CD4-positive, alpha-beta T cell treated with Interleukin-1 beta for 1 hour (primary cell): ENCODE measurements at places on chromosomes 1 and 21.

DNA sequence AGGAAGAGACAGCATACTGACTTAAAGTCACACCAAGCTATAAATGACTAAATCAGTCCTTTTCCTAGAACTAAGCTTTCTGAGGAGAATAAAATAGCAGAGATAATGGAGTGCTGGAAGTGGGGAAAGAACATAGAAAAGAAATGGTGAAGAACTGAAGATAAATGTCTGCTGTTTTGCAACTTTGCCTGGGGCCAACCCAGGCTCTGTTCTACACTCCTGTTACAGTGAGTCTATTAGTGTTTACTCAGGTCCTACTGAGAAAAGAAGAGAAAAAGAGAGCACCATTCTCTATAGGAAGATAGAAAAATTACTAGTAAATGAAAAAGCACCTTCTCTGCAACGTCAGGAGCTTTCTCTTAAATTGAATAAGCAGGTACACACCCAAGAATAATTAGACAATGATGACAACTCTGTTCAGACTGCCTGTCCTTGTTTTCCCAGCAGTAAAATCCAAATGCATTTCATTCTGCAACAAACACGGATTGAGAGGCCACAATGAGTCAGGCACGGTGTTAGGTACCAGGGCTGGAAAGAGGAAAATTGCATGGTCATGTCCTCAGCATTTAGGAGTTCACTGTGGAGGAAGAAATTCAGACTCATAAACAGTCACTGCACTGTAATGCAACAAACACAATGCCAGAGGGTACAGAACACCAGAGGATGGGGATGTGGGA is 139.4 kb upstream of the CAMK1G start:
- no peak for DNase-seq

DNA sequence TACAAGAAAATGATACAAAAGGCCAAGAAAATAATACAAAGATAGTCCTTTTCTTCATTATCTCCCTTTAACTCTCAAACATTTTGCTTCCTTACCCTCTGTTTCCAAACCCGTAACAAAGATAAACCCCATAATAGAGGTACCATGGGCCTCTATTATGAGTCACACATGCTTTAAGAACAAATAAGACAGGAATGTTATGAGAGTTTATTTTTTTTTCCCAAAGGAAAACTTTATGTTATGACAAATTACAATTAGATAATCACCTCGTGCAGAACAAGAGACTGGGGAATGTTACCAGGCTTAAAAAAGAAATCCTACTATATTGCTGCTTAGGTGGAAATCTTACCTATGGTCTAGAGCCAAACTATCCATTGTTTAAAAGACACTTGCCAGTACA is 272.0 kb downstream of the BRINP3 start:
- DNase-seq: no peak

DNA sequence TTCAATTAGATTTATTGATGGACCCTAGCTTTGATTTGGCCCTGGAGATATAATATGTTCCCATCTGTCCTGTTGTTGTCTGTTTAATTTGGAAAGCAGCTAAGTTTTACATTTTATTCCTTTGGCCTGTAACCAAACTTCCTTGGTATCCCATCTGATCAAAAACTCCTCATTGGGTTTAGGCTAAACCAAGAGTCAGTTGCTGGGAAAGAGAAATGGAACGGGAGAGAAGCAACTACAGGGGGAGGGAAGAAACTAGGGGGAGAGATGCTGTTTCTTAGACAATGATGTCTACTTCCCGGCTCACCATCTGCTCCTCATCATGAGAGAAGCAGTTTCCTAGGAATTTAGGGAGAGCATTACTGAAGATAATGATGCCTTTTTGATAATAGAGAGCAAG is 141.8 kb downstream of the SYT2 start:
- no peak for DNase-seq

- no peak for DNase-seq
Observed at GRCh38 chr21:29549614-29550013, 250.9 kb downstream of the BACH1 start.

DNA sequence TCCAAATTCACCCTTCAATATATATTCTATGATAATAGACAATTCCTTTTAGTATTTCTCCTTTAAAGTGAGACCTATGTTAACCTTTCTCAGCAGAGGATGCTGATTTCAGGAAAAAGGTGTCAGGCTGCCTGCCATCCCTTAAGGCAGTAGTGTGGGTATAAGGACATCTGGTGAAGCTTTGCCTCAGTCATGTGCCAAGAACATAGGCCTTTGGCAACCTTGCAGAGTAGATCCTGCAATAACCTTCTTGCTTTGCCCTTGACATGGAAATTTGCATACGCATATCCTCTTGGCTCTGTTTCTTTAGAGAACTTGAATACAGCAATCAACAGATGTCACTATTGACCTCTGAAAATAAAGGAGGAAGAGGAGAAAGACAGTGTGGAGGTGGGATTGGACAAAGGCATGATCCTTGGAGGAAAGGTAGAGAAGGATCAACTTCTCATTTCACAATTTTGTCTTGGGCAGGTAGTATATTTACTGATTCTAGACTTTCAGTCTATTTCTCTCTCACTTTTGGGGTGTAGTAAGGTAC is 21.1 kb upstream of the ZRANB2 start:
- DNase-seq: no peak

- no peak for DNase-seq
Observed at GRCh38 chr1:199978408-199978940, 49.0 kb upstream of the NR5A2 start.

DNA sequence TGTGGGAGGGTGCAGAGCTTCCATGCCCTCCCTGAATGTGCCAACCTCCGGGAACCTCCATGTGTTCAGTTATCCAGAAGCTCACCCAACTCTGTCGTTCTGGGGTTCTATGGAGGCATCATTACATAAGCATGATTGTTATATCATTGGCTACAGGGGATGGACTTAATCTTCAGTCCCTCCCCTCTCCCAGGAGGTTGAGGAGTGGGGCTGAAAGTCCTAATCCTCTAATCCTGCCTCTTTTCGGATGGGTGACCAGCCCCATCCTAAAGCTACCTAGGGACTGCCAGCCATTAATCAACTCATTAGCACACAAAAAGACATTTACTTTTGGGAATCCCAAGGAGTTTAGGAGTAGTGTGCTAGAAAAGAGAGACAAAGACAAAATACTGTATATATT is 32.0 kb upstream of the PSEN2 start:
- DNase-seq: no peak

- no peak for DNase-seq
Observed at GRCh38 chr1:109787211-109787844, 23.6 kb upstream of the EPS8L3 start.

GRCh38 chr1:241695246-241696171 is 43.4 kb downstream of the WDR64 start:
- DNase-seq: no peak

GRCh38 chr1:177571485-177572076 is 398.3 kb downstream of the SEC16B start:
- no peak for DNase-seq

DNA sequence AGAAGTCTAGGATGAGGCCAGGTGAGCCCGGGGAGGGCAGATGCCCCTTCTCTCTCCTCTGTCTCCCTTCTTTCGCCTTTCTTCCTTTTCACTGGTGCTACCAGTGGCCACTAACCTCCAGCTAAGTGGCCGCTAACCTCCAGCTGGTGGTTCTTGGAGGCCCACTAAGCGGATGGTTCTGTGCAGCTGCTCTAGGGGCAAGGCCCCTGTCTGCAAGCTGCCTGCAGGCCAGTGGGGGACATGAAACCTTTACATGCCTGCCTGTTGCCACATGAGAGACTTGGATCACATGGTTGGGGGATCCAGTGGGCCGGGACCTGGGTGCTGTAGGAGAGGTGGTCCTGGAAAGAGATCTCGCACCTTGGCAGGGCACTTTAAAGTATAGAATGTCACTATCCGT is 17.7 kb downstream of the IKBKE start:
- DNase-seq: no peak

- DNase-seq: peak; percentile 15
Observed at GRCh38 chr1:147598621-147599361, 57.5 kb downstream of the BCL9 start.

DNA sequence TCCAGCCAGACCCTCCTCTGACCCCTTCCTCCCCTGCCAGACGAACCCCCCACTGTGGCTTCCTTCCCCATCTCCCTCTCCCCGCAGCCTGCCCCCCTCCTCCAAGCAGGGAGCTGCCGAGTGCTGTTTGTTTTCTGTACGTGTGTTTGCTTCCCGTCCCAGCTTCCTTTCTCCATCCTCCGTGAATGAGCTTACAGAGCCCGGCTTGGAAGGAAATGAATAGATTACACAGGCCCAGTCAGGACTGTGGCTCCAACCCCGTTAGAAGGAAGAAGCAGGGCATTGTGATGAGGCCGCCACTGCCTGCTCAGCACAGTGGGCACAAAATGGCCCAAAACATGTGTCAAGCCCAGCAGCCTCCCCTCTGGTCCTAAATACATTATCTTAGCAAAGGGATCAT is 123.2 kb downstream of the IGSF21 start:
- DNase-seq: no peak

DNA sequence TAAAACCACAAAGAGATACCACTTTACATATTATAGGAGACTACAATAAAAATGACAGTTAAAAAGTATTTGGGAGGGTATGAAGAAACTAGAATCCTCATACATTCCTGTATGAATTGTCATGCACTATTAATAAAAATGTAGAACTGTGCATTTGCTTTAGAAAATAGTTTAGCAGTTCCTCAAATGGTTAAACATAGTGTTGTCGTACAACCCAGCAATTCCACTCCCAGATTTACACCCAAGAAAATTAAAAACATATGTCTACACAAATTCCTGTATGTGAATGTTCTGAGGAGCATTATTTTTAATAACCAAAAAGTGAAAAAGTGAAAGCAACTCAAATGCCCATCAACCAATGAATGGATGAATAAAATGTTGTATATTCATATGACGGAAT is 23.1 kb upstream of the PDE4B start:
- no peak for DNase-seq

DNA sequence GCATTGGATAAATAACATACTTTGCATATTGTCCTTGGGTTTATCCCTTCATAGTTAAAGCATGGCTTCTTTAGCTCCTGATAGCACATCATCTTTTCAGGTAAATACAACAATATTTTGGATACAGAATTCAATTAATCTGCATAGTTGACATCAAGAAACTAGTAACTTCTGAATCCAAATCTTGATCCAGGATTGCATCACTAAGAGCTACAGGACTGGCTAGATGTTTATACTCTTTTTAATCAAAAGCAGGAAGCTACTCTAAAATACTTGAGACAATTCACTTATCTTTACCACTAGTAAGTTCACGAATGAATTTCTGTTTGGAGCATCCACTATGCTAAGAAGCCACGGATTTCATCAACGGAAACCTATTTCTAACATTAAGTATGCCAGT is 54.2 kb upstream of the SLC44A3 start:
- DNase-seq: no peak

- peak; percentile 22 for DNase-seq
Observed at GRCh38 chr1:14915356-14916054, 238.0 kb upstream of the TMEM51 start.

GRCh38 chr1:35452106-35452774 is 105.0 kb downstream of the KIAA0319L start:
- peak; percentile 13 for DNase-seq

GRCh38 chr1:942864-943533 is 16.1 kb downstream of the NOC2L start:
- no peak for DNase-seq

GRCh38 chr1:53502641-53503432 is 43.6 kb downstream of the DMRTB1 start:
- DNase-seq: no peak

- no peak for DNase-seq
Observed at GRCh38 chr1:32771561-32772280, 45.4 kb downstream of the YARS1 start.

DNA sequence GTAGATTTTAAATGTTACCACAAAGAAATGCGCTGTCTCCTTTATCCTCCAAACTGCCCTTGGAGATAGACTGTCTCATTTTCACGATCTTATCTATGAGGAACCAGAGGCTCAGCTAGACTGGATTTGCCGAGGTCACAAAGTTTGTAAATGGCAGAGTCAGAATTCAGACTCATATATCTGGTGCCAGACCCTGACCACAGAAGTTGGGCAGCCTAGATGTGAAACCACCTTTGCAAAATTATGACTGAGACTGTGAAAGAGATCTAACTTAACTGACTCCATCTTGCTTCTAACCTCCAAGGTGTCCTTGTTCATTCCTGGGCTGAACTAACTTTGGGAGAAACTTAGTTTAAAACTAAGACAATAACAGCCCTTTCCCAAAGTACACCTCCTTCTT is 14.1 kb downstream of the CNR2 start:
- no peak for DNase-seq

DNA sequence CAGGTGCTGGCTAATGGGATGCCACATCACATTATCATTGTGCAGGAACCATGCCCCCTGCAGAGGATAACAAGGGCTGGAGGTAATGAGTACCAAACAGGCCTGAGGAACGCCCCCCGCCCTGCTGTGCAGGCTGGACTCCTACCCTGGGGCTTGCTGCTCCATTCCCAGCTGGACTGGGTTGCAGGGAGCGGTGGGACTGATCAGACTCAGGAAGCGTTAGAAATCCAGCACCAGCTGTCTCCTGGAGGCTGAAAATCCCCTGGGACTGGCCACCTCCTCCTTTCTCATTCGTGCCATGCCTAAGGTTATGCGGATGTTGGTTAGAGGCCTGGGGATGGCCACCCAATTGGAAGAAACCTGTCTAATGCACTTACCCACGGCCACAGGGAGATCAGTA is 36.9 kb upstream of the POU3F1 start:
- DNase-seq: no peak

DNA sequence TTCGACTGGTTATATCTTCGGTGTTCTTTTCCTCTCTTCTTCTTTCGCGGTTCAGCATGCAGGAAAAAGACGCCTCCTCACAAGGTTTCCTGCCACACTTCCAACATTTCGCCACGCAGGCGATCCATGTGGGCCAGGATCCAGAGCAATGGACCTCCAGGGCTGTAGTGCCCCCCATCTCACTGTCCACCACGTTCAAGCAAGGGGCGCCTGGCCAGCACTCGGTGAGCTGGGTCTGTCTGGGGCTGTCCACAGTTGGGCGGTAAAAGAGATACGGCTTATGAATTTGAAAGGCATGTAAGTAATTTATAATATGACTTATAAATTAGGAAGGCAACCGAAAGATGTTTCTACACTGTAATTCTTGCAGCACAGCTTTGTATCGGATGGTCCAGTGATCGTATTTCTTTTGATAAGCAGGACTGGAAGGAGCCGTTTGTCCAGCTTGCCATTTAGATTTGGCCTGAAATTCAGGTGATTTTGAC is 334 bp downstream of the CTH start:
- no peak for DNase-seq

DNA sequence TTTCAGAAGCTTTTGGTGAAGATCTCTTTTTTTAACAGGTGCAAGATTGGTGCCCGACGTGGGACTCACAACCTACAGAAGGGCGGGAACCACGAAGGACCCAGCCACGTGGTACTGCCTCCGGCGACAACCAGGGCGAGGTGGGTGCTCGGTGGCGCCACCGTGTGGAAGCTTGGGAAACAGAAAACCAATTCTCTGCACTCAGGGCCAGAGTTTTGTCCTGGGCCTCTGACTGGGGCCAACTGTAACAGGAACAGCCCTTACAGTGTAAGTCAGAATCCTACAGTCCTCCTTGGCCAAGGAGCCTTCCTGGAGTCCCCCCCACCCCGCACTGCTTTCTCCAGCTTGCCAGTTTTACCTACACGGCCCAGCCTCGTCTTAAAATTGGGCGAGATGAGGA is 11.6 kb upstream of the S100A7A start:
- peak; percentile 61 for DNase-seq
